Cardiac fibroblast (primary cell): ENCODE measurements at places on chromosomes 7 and 10.

DNA sequence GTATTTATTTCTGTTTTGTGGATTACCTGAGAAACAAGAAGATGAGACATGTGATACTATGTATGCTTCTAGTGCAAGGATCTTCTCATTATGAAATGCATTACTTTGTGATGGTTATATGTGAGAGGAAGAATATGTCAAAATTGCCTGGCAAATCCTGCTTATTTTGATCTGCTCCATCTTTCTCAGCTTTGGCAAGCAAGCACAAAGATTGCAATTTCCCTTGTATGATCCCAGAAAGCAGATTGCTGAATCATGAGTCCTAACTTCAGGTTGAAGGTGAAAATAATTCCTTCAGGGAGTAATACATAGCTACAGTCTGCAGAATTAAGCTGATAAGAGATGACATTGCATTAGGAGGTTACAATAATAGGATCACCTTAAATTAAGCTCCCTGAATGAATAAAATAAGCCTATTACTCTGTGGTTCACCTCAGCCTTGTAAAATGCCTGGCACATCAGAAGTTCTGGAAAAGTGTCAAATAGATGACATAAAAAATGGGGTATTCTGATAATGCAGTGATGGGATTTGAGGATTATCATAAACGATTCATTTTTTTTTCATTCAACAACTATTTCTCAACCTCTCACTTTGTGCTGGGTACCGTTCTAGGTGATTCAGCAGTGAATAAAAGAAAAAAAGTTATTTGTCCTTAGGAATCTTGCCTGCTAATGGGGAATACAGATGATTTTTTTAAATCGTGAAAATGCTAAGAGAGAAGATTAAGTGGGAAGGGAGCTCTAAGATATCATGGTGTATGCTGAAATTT lies 120.7 kb downstream of the CHN2 start:
- no peak for DNase-seq

- peak; percentile 43 for DNase-seq
These were observed 33.4 kb upstream of the ABLIM1 start for GRCh38 chr10:114691442-114691941.

GRCh38 chr7:17007841-17008240 lies 126.1 kb upstream of the AGR3 start:
- no peak for DNase-seq

DNA sequence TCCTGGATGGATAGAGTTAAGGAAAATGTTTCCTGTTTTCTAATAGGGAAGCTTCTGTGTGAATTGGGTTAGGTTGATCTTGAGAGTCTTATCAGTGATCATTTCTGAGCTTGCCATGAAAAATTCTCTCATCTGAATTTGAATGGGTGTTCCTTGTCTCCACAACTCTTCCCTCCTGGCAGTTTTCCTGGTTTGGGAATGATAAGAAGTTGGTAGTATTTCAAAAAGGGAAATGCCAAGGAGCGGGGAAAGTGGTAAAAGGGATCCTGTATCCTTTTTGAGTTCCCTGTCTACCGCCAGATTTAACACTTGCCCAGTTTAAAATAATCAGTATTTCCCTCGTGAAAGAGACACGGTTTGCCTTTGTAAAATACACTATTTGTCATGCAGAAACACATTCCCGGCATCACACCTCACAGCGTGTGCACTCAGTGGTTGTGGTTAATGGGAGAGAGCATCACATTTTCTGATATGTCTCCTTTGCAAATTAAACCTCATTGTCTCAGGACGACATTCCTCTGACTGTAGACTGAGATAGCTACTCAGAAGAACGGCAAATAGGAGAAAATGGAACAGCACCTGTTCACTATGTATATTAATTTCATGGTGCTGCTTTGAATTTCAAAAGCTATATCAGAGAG lies 113.2 kb upstream of the IFRD1 start:
- DNase-seq, result peak; percentile 38

DNA sequence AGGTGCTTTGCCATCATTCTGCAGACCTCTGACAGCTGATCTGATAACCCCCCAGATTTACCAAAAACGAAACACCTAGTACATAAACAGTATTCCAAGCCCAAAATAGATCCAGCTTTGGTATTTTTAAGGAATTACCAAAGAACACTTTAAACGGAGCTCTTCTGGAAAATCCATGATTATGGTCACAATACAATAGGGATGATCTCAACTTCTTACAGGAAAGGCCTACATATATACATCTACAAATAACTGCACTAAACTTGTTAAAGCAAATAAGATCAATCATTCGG lies 69.7 kb downstream of the HTR7 start:
- no peak for DNase-seq

GRCh38 chr10:96512524-96513304 lies 1.0 kb downstream of the TLL2 start:
- DNase-seq, result peak; percentile 32

DNA sequence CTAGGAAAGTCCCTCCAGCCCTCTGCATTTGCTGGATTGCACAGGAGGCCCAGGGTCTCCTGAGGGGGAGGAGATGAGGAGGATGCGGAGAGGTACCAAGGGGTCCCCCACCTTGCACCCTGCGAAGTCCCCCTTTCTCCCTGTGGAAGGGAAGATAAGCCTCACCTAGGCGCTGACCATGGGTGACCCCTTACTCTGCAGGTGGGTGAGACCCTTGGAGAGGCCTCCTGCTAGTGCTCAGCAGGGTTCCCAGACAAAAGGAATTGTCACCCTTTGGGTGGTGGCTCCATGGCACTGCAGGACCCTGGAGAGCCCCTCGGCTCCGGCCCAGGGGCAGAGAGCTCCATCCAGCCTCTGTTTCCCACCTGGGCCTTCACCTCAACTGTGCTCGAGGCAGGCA lies 107.0 kb upstream of the RET start:
- DNase-seq, result no peak

DNA sequence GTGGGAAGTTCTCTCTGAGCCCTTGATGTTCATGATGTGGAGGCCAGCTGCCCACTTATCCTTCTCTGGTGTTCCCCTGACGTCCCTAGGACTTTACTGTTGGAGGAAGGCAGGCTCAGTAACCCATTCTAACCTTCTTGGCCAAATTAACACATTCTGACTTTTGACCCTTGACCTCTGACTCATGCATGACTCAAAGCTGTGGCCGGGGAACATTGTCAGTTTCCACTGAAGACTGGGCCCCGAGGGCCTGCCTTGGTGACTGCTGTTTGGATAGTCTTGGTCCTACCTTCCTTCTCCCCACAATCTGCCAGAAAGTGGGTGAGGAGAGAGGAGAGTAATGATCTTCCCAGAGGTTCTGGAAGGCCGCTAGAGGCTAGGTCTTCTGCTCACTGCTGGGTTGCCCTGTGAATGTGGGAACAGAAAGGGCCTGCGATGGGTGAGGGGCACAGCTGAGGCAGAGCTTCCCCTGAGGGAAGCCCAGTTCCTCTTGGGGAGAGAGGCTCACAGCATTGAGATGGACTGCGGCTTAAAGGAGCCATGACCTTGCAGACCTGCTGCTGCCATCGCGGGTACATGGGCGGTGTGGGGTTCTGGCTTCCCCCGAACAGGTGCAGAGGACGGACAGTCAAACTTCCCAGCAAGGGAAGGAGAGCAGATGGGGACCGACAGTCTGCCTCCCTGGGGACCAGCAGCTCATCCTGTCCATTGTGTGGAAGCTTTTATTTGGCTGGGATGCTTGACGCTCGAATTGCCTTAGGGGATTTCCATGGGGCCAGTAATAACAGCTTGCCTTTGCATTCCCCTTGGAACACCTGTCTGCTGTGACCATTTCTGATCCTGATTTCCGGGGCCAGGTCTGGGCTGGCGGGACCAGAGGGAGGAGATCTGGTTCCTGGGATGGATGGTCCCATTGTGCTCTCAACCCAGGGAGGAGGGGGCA lies 43.8 kb downstream of the ADAMTS14 start:
- DNase-seq, result peak; percentile 69

DNA sequence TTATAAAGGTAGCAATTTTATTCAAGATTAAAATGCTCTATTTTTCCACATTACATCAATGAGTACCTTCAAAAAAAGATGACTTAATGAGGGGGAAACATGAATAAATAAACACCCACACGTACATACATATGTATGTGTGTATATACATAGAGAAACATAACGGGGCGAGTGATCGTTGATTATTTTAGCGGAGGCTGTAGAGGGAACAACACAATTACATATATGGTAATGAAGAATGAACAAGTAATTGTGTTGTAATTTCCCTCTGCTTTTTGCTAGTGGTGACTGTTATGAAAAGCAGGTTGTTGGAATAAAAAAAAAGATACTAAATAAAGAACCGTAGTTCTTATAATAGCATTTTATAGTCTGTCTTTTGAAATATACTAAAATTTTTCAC lies 63.2 kb downstream of the CACNB2 start:
- DNase-seq, result no peak

GRCh38 chr10:12512332-12513002 lies 163.1 kb downstream of the CAMK1D start:
- DNase-seq, result no peak

GRCh38 chr10:89915021-89915420 lies 213.6 kb downstream of the KIF20B start:
- no peak for DNase-seq

GRCh38 chr7:131843898-131844331 lies 287.5 kb upstream of the PODXL start:
- DNase-seq, result peak; percentile 25

DNA sequence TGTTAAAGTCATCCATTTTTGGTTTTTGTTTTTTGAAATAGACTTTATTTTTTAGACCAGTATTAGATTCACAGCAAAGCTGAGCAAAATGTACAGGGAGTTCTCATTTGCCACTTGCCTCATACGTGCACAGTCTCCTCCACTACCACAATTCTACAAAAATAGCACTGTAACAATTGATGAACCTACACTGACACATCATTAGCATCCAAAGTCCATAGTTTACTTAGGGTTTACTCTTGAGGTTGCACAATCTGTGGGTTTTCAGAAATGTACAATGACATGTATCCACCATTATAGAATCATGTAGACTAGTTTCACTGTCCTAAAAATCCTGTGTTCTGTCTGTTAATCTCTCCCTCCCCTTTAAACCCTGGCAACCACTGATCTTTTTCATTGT lies 125.8 kb upstream of the PDSS1 start:
- no peak for DNase-seq

DNA sequence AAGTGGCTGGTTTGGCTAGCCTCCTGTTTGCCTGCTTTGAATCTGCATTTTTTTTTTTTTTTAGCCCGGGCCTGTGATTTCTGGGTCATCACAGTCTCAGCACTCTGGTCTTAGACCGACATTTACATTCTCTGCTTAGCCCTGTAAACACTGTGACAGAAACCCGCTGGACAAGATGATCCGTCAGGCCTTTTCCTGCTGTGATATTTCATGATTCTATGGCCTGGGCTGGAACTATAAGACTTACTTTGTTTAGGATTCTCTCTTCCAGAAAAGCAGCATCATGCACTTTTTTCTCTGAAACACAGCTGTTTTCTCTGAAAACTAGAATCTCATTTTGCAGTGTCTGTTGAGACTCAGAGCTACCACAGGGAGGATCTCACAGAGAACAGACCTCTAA lies 705.5 kb downstream of the GRID1 start:
- DNase-seq, result no peak

GRCh38 chr10:78263521-78263988 lies 229.9 kb downstream of the RPS24 start:
- peak; percentile 15 for DNase-seq

- no peak for DNase-seq
These were observed 31.8 kb downstream of the ZNF467 start for GRCh38 chr7:149741629-149742028.

DNA sequence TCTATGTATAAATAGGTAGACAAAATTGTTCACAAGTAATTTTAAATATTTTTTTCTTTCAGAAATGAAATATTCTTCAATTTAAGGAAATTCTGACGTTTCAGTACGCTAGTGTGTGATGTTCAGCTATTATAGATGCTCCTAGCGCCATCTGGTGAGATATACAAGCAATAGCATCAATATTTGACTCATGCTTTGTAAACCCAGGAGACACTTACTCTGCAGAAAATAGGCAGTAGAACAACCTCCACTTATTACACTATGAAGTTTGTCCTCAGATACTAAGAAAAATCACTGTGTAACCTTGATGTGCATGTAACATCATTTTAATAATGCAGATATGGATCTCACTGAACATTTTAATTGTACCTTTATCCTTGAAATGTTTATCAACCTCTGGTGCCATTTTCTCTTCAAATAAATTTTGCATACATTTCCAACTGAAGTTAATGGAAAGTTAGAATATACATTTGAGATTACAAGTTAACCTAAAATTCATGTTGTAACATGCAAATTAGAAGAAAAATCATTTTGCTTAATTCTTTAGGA lies 151.5 kb upstream of the FAM3C start:
- peak; percentile 86 for DNase-seq

GRCh38 chr7:74043523-74043951 lies 15.6 kb downstream of the ELN start:
- peak; percentile 36 for DNase-seq

GRCh38 chr10:127919418-127920271 lies 12.7 kb downstream of the PTPRE start:
- peak; percentile 42 for DNase-seq

DNA sequence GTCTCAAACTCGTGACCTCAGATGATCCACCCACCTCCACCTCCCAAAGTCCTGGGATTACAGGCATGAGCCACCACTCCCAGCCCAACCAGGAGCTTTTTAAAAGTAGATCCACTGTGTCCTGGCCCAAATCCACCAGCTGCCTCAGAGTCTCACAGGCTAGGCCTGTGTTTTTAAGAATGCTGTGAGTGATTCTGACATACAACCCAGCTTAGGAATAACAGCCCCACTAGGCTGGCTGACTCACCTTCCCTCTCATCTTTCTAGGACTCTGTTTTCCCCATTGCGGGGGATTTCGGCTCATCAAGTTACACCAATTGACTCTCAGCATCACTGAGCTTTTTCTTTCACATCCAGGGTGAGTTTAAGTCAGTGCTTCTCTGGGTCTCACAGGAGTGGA lies 207.6 kb downstream of the SKIDA1 start:
- peak; percentile 36 for DNase-seq

DNA sequence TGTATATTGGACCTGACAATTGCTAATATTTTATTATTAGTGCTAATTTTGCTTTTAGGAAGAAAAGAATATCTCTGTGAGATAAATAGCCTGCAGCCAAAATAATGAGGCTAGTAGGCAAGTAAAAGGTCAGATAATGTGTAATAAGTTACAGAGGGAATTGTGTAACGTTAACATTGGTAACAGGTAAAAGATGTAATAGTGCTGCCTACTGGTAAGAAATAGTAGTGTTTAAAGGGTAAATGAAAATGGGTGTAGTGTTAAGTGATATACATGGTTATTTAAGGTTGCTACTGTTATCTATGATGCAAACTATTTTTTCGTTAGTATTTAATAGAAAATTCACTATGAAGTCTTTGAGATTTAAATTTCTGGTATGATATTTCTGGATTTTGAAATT lies 9.2 kb upstream of the FOXP2 start:
- DNase-seq, result no peak

GRCh38 chr10:543131-543530 lies 146.3 kb downstream of the DIP2C start:
- no peak for DNase-seq
